Stimulated activated CD8-positive, alpha-beta memory T cell treated with anti-CD3 and anti-CD28 coated beads, Interleukin-15, amount 100 ng/mL, for 1 hour (primary cell): ENCODE measurements at places on chromosomes 1 and 21.

GRCh38 chr1:247173431-247173830, 1.6 kb upstream of the ZNF124 start:
- no peak for DNase-seq

- no peak for DNase-seq
Observed at GRCh38 chr1:113701429-113701828, 57.9 kb downstream of the PHTF1 start.

GRCh38 chr1:19357299-19357986, 45.3 kb downstream of the SLC66A1 start:
- no peak for DNase-seq

DNA sequence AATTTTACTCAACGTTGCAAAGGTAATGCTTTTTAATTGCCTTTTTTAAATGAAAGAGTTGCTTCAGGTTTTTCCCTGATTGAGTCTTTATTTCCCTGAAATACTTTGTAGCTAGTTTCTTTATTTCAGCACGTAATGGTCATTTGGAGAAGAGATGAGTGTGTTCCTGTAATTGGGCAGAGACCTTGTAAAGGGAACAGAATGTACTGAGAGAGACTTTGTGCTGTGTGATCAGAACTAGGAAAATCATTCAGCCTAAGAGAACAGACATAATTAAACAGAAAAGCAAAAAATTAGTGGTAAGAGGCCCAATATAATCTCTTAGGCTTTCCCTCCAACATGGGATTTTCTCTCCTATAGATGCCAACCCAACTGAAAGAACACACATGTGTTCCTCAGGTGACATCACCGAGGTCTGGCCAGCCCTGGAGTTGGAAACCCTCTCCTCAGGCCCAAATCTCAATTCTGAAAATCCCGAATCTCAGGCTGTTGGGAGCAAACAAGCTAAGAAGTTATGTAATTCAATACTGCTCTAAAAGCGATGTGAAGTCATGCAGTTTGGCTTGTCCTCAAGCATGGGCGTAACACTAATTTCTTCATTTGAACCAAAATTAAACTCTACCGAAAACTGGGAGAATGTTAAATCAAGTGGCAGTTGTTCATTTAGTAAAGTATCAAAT, 102.0 kb downstream of the TGFB2 start:
- DNase-seq = no peak

DNA sequence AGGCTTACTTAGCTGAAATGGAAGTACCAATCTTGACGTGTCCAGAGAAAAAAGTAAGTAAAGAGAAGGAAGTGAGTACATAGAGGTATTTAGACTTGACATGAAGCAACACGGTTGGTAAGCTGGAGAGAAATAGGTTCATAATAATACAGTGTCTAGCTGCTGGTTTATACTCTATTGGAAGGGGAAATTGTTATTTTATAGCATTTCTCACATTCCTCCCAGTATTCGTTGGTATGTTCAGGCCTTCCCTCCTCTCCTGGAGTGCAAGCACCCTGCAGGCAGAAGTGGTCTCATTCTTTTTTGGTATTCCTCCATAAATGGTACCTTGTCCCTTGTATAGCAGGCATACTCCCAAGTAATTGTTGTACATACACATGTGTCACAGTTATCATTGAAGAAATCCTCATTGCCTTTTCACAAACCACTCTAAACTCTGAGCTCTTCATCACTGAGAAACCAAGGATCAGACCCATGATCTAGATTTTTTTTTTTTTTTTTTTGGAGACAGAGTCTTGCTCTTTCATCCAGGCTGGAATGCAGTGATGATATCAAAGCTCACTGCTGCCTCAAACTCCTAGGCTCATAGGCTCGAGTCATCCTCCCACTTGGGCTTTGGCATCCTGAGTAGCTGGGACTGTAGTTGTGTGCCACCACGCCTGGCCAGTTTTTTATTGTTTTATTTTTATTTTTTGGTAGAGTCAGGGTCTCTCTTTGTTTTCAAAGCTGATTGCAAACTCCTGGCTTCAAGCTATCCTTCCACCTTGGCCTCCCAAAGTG, 9.8 kb upstream of the IPO9 start:
- DNase-seq = no peak

DNA sequence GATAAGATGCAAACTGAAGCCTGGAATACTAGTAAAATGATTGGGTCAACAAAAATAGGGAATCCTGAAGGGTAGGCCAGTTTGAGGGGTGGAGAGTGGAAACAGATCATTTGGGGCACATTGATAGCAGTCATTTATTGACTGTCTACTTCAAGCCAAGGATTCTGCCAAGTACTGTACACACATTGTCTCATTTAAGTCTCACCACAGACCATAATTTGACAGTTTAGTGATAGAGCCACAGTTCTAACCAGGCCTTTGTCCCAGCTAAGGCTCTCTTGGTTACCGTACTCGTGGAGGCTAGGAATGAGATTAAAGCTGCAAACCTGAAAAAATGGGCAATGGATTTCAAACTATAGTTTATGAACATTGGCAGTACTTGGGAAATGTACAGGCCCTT, 11.2 kb downstream of the RBM15 start:
- DNase-seq = no peak

GRCh38 chr21:42596657-42597056, 56.8 kb upstream of the PDE9A start:
- no peak for DNase-seq

GRCh38 chr1:32991386-32991785, 26.8 kb upstream of the RNF19B start:
- no peak for DNase-seq
